ENCODE measurements at places on chromosomes 12 and 14.

- no peak for DNase-seq
Observed at GRCh38 chr14:46691819-46692218, 40.2 kb upstream of the RPL10L start.

DNA sequence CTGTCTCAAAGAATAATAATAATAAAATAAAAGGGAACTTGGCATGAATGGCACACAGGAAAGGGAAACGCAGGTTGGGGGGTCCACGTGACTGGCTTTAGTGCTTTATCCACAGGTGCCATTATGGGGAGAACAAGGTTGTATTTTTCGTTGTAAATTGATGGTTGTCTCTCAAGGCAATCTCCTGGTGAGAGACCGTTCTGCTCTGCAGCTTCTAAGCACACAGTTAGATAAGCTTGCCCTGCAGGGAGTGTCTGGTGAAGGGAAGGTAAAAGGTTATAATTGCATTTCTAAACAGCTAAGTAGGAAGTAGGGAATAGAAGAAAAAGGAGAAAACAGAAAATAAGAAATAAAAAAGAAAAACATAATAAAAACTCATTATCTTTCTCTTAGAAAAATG, 69.1 kb upstream of the CPSF6 start:
- no peak for DNase-seq

- DNase-seq: no peak
Observed at GRCh38 chr12:89203144-89203543, 149.2 kb downstream of the DUSP6 start.

DNA sequence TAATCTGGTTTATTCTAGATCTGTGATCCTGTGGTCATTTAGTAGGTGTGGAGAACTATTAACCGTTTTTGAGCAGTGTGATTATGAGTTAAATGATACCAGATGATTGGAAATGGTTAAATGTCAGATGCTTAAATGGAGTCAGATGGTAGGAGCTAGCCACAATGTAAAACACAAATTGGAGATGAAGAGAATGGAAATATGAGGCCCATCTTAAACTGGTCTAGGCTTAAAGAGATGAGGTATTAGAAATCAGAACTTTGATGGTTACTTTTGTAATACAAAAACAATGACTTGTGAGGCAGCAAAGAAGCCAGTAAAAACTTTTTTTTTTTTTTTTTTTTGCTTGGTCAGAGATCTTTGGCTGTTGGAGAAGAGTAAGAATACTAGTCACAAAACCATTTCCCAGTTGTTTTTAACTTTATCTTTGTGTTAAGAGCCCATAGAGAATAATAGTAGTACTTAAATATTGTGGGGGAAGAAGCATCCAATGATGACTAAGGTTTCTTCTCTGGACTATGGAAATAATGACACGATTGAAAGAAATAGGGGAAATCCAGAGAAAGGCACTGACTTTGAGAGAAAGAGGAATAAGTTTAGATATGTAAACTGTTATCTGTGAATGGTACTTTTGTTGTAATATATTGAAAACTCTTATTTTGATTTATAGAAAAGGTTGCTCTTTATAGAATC, 95.9 kb downstream of the WNK1 start:
- no peak for DNase-seq

DNA sequence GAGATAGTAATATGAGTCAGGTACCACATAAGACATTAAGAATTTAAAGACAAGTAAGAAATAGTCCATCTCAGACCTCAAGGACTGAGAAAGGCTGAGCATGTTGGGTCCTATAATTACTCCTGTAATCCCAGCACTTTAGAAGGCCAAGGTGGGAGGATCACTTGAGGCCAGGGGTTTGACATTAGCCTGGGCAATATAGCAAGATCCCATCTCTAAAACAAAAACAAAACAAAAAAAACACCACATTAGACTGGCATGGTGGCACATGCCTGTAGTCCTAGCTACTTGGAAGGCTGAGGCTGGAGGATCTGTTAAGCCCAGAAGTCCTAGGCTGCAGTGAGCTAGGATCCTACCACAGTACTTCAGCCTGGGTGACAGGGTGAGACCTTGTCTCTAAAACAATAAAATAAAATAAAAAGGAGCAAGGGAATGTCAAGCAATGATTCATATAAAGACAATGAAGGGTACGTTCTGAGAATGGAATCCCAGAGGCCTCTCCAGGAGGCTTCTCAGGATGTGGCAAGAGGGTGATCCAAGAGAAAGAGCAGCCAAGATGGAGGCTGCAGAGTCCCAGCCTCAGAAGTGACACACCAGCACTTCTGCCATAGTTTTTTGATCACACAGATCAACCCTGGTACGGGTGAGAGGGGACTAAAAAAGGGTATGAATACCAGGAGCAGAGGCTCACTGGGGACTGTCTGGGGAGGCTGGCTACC, 206.4 kb downstream of the CRADD start:
- peak; percentile 21 for DNase-seq

DNA sequence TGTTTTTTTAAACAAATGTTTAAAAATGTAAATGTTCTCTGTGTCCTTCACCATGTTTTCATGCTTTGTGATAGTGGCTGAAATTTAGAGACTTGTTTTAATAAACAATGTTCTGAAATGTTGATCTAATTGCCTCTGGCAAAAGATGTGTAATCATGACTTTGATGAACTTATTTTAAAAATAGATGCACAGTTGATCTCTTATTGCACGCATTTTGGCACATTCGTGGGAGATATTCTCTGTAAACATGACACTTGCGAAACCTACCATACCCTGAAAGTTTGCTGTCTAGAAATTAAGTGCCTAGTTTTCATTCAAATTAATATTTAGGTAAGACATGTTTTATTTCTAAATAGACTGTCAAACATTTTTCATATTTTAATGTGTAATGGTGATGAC, 119.7 kb upstream of the DNM1L start:
- no peak for DNase-seq

- DNase-seq: no peak
Observed at GRCh38 chr14:104873380-104874055, 8.4 kb downstream of the CEP170B start.

GRCh38 chr12:27620121-27620520, 76.1 kb upstream of the REP15 start:
- no peak for DNase-seq

DNA sequence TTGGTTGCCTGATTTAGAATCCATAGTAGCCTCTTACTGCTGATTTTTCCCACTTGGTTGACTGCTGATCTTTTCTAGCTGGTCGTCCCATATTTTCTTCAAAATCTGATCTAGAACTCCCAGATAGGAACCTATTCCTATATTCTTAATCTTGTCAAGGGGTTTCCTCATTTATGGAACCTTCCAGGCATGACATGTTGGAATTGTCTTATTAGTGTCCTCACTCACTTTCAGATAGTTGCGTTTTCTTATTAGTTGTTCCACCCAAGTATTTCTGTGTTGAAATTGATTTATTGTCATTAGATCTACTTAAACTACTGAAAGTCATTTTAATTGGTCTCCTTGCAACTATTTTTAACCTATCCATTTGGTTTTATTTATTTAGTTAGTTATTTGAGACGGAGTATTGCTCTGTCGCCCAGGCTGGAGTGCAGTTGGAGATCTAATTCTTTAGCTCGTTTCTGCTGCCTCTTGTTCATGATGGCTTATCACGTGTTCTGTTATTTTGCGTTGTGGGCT, 25.0 kb downstream of the KTN1 start:
- DNase-seq: no peak

DNA sequence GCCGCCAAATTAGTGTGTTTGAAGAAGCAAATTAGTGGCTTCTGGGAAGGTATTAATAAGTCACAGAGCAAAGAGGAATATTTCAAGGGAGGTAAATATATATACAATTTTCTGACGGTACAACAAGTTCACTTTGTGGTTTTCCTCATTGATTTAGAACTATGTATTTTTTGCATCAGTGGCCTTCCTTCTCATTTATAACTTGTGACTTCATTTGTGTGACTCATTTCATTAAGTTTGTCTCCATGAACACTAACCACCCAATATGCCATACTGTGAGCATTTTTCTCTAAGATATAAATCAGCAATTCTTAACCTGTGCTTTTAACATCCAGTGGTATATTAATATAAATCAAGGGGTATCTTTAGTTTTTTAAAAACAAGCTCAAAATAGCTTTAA, 29.3 kb upstream of the ARHGAP5 start:
- DNase-seq: no peak

DNA sequence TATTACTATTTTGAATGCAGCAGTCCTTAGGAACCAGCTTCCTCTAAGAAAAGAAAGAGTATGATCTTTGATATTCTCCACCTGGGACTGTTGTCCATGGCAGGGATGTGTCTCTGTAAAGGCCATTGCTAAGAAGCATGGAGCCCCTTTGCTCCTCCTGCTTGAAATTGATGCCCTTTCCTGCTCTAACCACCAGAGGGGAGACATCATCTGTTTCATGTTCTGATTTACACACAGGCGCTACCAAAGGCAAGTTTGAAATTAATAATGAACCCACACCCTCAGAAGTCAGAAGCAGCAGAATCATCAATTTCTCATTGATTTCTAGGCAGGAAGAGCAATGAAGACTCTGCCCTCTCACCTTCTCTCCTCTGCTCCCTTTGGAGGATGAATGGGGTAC, 253.8 kb downstream of the RMST start:
- no peak for DNase-seq

DNA sequence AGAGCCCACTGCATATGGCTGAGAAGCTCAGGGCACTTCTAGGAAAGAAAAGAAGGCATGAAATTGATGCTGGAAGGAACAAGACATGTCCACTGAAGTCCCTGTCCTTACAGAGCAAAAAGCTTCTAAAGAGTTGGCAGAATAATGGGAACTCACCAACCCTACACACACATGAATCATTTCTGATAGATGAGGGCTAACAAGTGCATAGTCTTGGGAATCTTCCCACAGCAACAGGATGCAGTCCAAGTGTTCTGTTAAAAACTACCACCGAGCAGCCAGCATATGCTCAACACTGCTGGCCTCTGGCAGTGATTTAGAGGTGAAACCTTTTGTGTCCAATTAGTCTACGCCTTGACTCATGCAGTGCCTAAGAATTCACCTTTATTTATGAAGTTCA, 44.8 kb downstream of the RHOJ start:
- no peak for DNase-seq

- DNase-seq: peak; percentile 61
Observed at GRCh38 chr12:14664434-14665023, 31.9 kb downstream of the GUCY2C start.

GRCh38 chr14:26486922-26487321, 110.9 kb downstream of the NOVA1 start:
- DNase-seq: no peak

DNA sequence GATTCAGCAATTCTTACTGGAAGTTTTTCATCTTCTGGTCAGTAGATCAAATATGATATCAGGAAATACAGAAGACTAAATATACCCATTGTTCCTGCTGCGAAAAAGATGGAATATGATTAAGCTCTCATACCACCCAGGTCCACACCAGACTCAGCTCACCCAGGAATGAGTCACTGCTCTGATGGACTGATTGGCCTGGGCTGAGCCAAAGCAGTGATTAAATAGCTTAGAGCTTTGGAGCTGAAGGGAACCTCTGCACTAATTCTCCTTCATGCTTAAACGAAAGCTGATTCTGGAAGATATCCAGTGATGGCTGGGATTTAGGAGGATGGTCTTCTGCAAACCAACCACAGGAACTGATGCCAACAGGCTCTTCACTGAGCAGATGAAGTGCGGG, 62.0 kb upstream of the SYT1 start:
- no peak for DNase-seq

DNA sequence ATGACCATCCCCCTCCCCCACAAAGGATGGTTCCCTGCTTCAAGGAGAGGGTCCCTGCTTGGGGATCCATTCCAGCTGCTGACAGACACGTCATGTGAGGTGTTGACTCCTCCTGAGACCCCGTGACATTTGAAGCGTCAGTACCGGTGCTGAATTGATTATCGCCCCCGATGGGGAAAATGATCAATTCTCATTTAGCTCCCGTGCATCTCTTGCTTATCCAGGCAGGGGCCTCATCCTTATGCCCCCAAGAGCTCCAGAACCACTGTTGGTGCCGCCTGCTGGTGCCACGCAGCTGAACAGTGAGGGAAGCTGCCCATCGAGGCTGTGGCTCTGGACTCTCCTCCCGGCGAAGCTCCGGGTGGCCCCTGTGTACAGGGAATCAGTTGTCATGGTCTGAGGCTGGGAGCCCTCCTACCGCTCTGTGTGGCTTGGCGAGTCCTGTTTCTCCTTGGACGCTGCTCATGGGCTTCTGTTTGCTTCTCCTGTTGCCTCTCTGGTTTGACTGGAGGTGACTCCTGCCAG, 4.6 kb downstream of the KIF26A start:
- DNase-seq: no peak

DNA sequence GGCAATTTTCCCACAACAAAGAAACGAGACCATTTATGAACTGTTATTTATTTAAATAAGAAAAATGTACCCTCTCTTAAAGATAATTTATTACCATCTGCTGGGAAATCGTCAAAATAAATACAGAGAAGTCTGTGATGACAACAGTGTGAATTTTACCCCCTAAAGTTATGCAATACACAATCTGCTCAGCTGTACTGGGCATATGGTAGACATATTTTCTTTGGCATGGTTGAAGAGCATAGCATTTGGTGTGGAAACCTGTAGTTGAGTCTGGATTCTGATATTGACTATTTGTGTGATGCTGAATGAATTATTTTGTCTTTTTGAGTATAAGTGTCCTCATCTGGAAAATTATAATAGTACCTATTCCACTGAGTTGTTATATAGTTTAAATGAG, 60.0 kb downstream of the CFAP54 start:
- no peak for DNase-seq

- no peak for DNase-seq
Observed at GRCh38 chr12:132955094-132956010, 754 bp downstream of the ZNF605 start.

DNA sequence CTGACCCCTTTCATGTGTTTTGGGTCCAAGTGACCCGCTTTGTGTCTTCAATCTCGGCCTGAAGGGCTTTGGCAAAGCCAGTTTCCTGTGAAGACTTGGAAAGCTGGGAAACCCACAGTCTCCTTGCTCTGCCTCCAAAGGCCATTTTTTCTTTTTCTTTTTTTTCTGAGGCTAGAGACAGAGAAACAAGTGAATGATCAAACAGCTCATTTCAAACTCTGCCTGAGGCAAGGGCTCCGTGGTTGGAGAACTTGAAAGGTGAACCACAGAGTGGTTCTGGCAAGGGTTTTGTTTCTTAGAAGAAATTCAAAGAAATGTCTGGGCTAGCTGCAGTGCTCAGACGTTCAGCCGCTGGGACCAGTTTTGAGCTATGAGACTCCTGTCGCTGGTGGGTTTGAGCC, 62.7 kb downstream of the ERH start:
- DNase-seq: no peak

DNA sequence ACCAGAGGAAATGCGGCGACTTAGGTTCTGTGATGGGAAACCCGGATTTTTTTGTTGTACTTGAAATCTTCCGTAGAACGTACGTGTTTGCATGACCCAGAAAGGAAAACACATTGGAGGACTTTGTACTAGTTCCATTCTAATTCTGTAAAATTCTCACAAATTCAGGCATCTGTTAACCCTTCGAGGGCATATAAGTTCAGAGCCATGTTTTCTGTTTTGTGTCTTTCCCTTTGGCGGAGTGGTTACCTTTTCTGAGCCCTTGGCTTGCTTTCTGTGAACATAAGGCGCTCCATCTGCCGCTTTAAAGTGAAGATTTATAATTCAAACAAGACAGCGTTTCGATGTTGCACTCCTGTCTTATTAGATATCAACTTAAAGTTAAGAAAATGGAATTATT, 34.2 kb downstream of the BICD1 start:
- DNase-seq: no peak
